Anterior cingulate cortex (tissue), 58 donors: ENCODE measurements at places on chromosomes 3 and 15.
A peak's percentile ranks its signal among the peaks of the same experiment; 100 is the strongest.

DNA sequence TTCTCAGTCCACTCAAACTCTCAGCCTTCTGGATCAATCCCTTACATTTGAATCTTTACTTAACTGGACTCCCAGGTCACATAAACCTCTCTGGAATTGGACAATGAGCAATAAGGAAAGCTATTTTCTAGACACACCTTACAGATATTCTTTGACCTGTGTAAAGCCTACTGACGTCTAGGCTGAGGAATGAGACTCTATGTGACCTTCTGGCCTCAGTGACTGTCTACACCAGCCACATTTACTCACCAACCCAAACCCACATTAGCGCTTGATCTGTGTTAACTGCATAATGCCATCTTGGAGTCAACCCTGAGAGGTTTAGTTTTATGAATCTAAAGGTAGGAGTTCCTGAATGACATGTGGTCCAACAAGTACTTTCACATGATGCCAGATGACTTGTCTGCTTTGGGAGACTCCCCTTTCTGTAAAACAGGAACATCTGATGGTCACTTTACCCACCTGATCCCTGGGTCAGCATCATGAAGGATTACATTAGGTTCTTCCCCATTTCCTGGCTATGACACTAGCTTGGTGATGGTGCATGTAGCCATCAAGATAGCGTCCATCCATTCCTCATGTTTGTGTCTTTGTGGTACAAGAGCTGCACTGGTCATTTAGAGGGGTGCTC is 11.4 kb upstream of the COMMD2 start:
- DNase-seq, result no peak

GRCh38 chr3:69739204-69740102 is at the start of gene MITF:
Gene MITF (plus strand): TSS chr3:69739464. CDS start chr3:69739598, 134 bp downstream.
- DNase-seq, result peak; percentile 92

- no peak for DNase-seq
Observed at GRCh38 chr15:63586790-63587189, 10.4 kb upstream of the FBXL22 start.

GRCh38 chr3:22704571-22705354 is 498.4 kb upstream of the UBE2E2 start:
- DNase-seq, result no peak

DNA sequence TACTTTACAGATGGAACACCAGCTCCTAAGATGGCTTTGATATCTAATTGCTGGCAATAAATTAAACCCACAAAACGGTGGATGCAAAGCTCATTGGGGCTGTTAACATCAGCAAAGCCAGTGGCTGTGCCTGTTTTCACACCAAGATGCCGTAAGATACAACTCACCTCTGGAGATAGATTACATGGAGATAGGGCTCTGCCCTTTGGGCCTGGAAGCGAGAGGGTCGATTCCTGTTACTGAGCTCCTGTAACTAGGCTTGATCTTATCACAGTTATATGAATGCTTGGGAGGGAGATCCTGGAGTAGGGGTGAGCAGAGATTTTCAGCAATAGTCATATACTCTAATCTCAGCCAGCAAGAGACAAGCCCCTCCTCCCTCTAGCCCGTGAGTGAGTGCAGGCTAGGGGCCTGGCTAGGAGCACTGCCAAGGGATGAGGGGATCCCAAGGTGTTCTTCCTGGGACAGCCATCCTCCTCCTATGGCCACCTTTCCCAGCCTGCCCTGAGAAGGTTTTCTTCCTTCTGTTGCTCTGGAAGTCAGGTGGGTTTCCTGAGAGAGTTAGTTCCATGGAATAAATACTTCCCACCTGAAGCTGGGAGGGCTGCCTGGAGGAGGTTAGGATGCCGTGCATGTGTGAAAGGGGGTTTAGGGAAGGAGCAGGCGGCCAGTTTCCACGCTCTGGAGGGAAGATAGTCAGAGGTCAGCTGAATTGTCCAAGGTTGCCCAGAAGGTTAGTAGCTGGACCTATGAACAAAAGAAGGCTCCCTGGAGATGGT is 18.1 kb upstream of the DOCK3 start:
- no peak for DNase-seq
